ENCODE measurements at places on chromosomes 16 and 17. TPM values are rescaled to one million over a fixed set of nuclear protein-coding genes. Genes with fewer than 3 reads are reported as not detected.

Gene MEOX1
- 8.6 TPM for total RNA-seq

Gene MPV17L
- total RNA-seq = 0.09 TPM

Gene MMP25
- 0.54 TPM for total RNA-seq

Gene DNASE1L2
- 0.89 TPM for total RNA-seq

Gene KCNJ16
- not detected for total RNA-seq

Gene POLR2C
- 162 TPM for total RNA-seq

Gene TEX19
- total RNA-seq = not detected

Gene TPSD1
- total RNA-seq = not detected

Gene PPP1R27
- total RNA-seq = not detected

Gene FOXO3B
- 5.8 TPM for total RNA-seq

Gene PPM1E
- total RNA-seq = 2.1 TPM

Gene MRC2
- 86.4 TPM for total RNA-seq

Gene SMIM22
- total RNA-seq = not detected

Gene SERPINF2
- total RNA-seq = 0.06 TPM

Gene OR1A1
- not detected for total RNA-seq

Gene KRT28
- not detected for total RNA-seq

Gene TMEM11
- 18.6 TPM for total RNA-seq

Gene ITGA2B
- not detected for total RNA-seq

Gene ACACA
- total RNA-seq = 11.3 TPM

Gene ZSCAN10
- total RNA-seq = not detected

Gene SIAH1
- 20.2 TPM for total RNA-seq

Gene ANKRD13B
- 13.1 TPM for total RNA-seq

Gene GFAP
- total RNA-seq = not detected

Gene ADGRG3
- not detected for total RNA-seq

Gene SCARF1
- 2.1 TPM for total RNA-seq

Gene LDHD
- total RNA-seq = not detected

Gene PRSS27
- not detected for total RNA-seq

Gene FNDC8
- total RNA-seq = not detected

Gene SLFN5
- 18.2 TPM for total RNA-seq
